ENCODE measurements at places on chromosomes 3 and 15.

DNA sequence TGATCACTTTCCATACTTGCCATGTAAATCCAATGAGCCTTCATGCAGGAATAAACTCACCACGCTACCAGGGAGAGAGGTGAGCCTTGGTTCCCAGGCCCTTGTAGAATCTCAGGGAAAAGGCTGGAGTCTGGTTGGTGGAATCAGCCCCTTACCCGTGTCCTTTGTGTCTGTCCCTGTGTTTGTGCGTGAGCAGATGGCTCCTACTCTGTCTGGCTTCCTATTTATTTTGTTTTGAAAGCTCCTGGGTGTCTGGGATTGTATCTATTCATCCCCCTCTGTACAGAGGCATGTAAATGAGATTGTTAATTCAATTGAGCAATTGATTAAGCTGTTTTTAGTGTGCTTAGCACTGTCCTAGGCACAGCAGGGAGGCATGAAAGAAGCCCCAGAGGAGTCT lies 278.1 kb downstream of the THSD4 start:
- DNase-seq: no peak

- DNase-seq: peak; percentile 24
Measured at GRCh38 chr3:49616491-49616941, 57.6 kb upstream of the APEH start.

DNA sequence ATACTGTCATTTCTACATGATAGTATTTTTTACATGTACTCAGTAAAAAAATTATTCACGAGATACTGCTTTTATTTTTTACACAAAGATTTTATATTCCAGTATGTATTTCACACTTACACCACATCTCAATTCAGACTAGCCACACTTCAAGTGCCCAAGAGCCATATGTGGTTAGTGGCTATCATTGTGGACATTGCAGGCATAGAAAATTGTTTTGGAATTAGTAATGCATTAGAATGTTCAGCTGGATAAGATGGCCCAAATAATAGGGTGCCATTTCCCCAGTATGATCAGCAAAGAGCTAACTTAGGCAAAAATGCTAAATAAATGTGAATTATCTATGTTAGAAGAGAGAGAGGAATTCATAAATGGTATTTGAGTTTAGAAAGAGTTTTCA lies 203.8 kb upstream of the MCTP2 start:
- DNase-seq: no peak

GRCh38 chr3:96869316-96869715 lies 54.9 kb downstream of the EPHA6 start:
- DNase-seq: no peak

DNA sequence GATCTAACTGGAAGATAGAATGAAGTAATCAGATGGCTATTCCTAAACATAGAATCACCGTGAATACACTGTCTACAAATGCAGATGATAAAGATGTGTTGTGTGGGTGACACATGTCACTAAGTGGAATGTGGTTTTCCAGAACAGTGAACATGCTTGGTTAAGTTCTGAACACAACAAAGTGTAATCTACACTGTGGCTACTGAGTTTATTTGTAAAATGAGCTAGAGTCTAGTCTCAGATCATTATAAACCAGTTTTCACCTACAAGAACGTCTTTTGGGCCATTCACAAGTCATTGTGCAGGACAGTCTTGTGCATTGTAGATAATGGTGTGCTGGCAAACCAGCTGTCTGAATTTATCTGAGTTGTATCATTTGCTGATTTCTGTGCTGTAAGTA lies 35.3 kb downstream of the OXNAD1 start:
- DNase-seq: no peak

GRCh38 chr3:66991459-66991858 lies 6.6 kb upstream of the KBTBD8 start:
- no peak for DNase-seq

- DNase-seq: no peak
Measured at GRCh38 chr15:88844749-88845386, 41.6 kb downstream of the ACAN start.

GRCh38 chr3:191775451-191776233 lies 314.7 kb downstream of the PYDC2 start:
- no peak for DNase-seq

GRCh38 chr3:58059349-58060321 lies 51.4 kb downstream of the FLNB start:
- DNase-seq: no peak

GRCh38 chr3:88535563-88535962 lies 385.8 kb downstream of the C3orf38 start:
- DNase-seq: no peak

DNA sequence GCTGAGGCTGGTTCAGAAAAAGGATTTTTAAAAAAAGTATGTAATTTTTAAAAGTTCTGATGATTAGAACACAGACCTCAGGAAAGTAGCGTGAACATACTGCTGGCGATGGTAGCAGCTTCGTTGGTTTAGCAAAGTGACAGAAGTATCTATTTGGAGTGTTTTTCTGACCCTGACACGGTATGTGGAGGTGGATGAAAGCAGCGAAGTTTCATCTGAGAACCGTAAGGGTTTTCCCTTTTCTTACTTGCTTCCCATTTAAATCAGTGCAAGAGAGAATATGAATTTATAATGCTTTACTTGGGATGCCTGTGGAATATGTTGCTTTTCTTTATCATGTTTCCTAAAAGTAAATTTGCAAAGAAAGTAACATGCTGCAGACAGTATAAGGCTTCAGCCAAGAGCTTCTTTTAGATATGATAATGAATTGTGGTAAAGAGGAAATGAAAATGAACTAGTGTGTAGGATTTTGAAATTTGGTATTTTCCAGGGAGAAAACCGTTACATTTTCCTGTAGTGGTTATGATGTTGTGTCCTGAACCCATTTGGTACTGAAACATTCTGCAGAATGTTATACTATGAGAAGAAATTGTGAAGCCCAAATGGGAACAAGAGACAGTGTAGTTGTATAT lies 3.9 kb downstream of the CHST2 start:
- DNase-seq: no peak

DNA sequence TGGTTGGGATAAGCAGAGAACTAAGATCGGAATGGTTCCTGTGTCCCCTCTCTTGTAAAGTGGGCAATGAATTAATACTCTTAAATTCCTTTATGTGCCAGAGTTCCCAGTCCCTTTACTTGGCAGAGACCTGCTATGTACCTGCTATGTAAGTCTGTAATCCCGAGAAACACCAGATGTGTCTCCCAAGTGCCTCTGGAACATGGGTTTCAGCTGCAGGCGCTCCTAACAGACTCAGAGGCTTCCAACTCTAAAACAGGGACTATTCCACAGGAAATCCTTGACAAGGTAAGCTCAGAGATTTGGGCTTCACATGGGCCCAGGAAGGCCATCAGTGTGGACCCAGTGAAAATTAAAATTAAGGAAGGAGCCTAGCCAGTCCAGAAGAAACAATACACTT lies 117.7 kb upstream of the PLCL2 start:
- DNase-seq: no peak

DNA sequence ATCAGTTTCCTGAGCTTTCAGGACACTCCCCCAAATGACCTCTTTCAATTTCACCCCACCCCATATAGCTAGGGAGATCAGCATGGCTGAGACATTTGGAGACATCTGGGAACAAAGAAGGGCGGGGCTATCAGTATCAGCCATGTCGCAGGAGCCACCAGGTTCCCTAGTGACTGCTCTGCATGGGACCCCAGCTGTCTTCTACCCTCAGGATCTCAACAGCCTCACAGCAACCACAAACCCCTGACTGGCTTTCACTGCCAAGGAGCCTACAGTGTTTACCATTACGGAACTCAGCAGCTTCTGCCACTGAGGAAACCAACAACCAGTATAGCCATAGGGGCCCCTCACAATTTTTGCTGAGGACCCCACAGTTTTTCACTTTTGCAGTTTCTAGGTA lies 269.6 kb upstream of the TRIM42 start:
- DNase-seq: no peak

DNA sequence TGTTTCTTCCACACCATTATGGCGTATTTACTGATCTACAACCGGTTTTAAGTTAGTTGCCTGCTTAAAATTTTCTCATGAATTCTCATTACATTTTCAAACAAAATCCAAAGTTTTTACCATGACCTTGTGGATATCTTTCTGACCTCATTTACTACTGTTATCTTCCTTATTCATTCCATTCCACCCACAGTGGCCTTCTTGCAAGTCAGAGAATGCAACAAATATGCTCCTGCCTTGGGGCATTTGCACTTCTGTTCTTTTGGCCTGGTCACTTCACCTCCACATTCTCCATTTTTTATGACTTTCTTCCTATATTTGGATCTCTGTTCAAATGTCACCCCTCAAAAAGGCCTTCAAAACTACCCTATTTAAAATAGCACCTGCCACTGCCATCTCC lies 8.8 kb upstream of the SLC15A2 start:
- no peak for DNase-seq

GRCh38 chr3:137008976-137009375 lies 51.2 kb downstream of the IL20RB start:
- no peak for DNase-seq

- no peak for DNase-seq
Measured at GRCh38 chr3:34859746-34860145, 779.6 kb upstream of the ARPP21 start.

DNA sequence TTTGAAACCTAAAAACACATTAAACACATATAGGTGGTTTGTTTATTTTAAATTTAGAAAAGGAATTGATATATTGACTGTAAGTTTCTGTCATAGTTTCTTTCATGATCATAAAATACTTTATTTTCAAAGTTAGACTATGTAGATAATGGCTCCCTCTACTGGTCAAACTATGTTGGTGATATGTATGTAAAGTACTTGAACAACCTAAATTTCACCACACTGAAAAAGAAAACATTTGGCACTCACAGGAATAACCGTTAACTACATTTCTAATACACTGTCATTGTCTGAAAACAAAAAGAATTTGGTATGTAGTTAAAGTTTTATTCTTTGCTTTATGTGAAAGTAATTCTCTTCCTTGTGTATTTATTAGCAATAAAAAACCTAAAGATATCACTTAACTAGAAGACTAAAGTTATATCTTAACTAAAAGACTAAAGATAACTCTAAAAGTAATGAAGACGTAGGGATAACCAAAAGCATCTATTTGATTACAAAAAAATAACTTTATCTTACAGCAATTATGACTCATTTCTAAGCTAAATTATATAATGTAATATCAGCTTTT lies 427.5 kb downstream of the VGLL3 start:
- DNase-seq: no peak

DNA sequence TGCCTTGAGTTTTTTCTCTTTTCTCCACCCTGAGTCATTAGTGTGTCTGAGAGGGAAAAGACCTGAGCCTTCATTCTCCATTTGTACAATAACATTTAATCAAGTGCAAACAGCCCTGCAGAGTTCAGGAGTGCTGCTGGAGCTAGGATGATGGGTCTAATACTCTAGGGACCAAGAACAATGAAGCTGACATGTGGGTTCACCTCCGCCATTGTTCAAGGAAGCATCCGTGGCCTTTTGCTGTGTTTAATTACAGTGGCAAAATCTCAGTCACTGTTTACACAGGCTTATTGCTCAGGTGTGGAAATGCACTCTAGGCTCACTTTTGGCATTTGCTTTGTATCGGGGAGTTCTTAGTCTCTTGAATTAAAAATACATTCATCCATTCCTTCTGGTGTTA lies 259.6 kb downstream of the LRTM1 start:
- DNase-seq: no peak

DNA sequence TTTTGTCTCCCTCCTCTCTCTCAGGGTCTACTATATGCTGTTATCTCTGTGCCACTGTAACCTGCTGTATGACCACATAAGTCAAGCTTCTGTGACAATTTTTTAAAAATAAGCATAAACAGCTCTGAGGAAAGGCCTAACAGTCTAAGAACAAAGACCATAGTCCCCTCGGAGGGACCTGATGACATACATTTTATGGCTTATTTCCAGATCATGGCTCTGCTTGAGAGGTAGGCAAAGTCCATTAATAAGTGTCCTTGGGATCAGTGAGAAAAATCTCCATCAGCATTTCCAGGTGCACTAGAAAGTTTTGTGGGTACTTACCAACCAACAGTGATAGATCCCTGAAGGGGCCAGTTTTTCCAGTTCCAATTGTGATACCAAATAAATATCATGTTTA lies 123.8 kb downstream of the TNIK start:
- DNase-seq: no peak

GRCh38 chr3:3629911-3630310 lies 169.3 kb upstream of the LRRN1 start:
- no peak for DNase-seq

- DNase-seq: no peak
Measured at GRCh38 chr15:45201557-45201859, 13.7 kb upstream of the SHF start.

GRCh38 chr3:128794067-128794768 lies 68.2 kb downstream of the RAB7A start:
- DNase-seq: no peak

GRCh38 chr15:94930441-94930840 lies 699.1 kb downstream of the MCTP2 start:
- DNase-seq: no peak

DNA sequence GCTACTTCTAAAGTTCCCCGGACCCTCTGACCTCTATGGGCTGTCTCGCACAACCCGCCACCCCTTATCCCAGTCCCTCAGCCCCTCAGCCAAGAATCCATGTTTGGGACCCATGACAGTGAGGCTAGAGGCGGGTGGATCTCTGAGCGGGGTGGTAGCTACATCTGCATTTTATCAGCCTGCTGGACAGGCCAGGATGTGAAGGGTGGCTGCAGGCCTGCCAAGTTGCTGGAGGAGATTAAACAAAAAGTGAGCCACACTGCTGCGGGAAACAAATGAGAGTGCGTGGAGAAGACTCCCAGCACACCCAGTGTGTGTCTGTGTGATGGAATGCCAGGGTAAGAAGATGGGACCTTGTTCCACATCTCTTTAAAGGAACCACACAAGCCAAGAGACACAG lies 51.1 kb upstream of the SPATA12 start:
- no peak for DNase-seq

- no peak for DNase-seq
Measured at GRCh38 chr3:14453876-14454638, 51.7 kb downstream of the SLC6A6 start.

- DNase-seq: no peak
Measured at GRCh38 chr15:66138892-66139590, 114.5 kb downstream of the MEGF11 start.

GRCh38 chr15:52067545-52067926 lies 45.0 kb downstream of the BCL2L10 start:
- DNase-seq: no peak

DNA sequence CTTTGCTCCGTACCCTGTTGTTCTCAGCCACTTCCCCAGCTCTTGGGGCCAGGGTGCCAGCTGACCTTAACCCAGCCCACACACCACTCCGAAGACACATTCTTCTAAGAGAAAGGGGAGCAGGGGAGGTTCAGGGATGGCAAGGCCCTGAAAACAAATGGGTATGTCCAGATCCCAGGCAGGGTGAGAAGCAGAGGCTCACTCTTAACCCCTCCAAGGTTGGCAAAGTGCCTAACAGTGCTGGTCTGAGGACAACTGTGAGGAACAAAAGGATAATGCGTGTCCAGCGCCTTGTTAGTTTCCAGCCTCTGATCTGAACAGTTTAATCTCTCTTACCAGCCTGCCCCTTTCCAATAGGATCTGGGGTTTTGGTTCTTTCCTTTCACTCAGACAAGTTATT lies 1.5 kb downstream of the TMEM44 start:
- DNase-seq: no peak

- no peak for DNase-seq
Measured at GRCh38 chr3:20458994-20459716, 273.1 kb upstream of the SGO1 start.

- DNase-seq: peak; percentile 23
Measured at GRCh38 chr15:74053941-74054529, 28.3 kb downstream of the GOLGA6A start.
